Body of pancreas (tissue), 4 donors: ENCODE measurements at places on chromosomes 12 and 14.
A peak's percentile ranks its signal among the peaks of the same experiment; 100 is the strongest.

- peak; percentile 68 for DNase-seq
Measured at GRCh38 chr12:116703214-116703795, 34.6 kb downstream of the SPRING1 start.

DNA sequence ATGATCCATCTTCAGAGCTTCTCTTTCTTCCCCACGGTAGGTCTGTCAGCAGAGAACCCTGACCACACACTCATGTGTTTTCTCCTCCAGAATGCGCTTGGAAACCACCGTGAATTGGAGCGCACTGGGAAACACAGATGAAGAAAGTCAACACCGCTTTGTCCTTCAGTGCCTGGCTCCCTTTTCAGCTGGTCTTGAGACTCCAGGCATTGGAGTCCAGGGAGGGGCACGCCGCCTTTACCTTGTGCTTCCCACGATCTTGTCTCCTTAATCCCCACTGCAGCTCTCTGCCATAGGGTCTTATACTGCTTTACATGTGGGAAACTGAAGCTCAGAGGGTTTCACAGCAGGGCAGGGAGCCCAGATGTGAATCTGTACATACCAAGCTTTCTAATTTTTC is 1.1 kb downstream of the FAM90A1 start:
- DNase-seq, result no peak

- DNase-seq, result peak; percentile 9
Measured at GRCh38 chr12:65586796-65587195, 237.5 kb upstream of the HMGA2 start.

DNA sequence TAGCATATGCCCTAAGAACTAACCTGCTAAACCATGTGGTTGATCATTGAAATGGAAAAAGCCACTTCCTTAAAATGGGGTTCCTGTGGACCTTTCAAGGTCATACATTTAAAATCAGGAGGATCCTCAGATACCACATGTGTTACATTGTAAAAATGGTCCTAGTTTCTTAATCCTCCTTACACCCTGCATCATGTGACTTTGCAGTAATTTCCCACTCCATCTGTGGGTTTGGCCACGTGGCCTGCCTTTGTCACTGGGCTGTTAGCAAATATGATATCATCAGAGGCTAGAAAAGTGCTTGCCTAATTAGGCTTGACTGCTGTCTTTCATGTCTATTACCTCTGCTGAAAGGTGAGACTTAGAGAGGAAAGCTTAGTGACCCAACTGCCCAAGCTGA is 70.7 kb downstream of the CMKLR1 start:
- DNase-seq, result no peak

DNA sequence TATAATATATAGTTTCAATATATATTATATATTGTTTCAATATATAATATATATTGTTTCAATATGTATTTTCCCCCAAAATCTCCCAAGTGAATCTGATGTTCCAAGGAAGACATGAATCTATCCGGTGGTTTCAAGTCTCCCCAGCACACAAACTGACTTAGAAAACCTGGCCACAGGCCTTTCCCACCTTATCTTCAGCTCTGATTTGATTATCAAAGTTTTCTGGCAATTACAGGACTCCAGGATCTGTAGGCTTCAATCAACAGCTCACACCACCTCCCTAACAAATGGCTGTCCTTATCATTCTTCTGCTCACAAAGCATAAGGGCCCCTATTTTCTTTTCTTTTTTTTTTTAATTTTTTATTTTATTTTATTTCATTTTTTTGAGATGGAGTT is 22.7 kb upstream of the SPTSSA start:
- no peak for DNase-seq

GRCh38 chr12:85872497-85873091 is 1.5 kb upstream of the NTS start:
- DNase-seq, result peak; percentile 11

GRCh38 chr12:53974084-53975063 is at the start of gene HOTAIR:
TSS of gene HOTAIR (minus strand) at chr12:53974954.
- DNase-seq, result peak; percentile 43

DNA sequence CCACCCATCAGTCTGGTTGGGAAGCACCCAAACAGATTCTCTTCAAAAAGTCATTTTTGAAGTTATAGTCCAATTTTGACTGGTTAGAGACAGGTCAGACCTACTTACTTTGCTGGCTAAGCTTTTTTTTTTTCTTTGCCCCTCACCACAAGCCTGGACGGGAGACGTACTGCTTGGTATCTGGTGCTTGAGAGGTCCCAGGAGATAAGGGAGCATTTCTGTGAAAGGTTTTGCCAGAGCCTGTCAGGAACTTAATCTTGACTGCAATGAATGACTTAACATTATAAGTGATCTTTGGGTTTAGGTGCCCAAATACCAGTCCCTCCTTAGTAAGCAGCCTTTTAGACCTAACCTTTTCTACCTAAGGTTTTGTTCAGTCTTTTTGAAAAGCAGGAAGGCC is 6.3 kb downstream of the MTHFD1 start:
- DNase-seq, result no peak

GRCh38 chr14:105493921-105494605 is 3.0 kb downstream of the TEDC1 start:
- DNase-seq, result no peak

DNA sequence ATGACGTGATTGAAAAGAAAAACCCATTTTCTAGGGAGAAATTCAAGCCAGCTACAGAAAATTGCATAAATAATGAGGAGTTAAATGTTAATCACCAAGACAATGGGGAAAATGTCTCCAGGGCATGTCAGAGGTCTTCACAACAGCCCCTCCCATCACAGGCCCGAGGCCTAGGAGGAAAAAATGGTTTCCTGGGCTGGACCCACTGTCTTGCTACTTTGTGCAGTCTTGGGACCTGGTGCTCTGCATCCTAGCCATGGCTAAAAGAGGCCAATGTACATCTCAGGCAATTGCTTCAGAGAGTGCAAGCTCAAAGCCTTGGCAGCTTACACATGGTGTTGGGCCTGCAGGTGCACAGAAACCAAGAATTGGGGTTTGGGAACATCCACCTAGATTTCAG is 65.3 kb downstream of the TUNAR start:
- no peak for DNase-seq

- DNase-seq, result no peak
Measured at GRCh38 chr12:69529021-69529420, 56.2 kb upstream of the CCT2 start.

DNA sequence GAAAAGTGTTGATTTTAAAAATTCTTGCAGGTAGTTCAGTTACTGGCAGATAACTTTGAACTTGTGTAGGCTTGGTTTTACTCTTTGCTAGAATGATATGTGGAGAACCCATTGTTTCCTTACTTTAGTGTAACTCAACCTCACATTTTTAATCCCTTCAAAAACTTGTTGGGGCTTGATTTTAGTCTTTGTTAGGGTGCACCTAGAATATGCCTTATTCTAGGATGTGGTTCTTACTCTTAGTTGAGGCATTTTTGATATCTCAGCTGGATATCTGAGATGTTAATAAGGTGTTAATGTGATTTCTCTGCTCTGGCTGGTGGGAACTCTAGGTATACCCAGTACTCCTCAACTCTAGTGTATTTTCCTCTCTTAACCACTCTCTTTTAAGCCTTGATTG is 10.0 kb downstream of the MNAT1 start:
- DNase-seq, result no peak

GRCh38 chr12:64455506-64455905 is 3.6 kb downstream of the TBK1 start:
- DNase-seq, result no peak

DNA sequence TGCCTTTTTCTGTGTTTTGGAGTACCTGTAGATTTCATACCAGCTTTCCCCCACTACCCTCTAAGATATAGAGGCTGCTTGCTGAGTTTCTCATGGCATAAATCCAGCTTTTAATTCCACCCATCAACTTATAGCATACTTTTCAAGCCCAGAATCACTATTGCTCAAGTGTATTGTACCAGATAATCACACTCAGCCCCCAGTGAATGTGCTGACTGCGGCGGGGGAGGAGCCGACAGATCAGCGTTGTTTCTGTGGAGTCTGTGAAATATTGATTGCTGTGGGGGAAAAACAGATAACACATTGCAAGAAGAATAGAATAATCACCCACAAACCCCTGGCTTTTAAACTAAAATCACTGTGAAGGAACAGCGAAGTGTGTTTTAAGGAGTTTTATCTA is 296.1 kb downstream of the TMEM132D start:
- no peak for DNase-seq

GRCh38 chr12:130104571-130105106 is 57.6 kb upstream of the FZD10 start:
- peak; percentile 45 for DNase-seq
